Dorsolateral prefrontal cortex (tissue), 122 donors: ENCODE measurements at places on chromosomes 12 and 14. TPM values are rescaled to one million over a fixed set of nuclear protein-coding genes. Genes with fewer than 3 reads are reported as not detected.

Gene FAM90A1
- 0.69 TPM for total RNA-seq

Gene GPRC5D
- not detected for total RNA-seq

Gene KLRC2
- not detected for total RNA-seq

Gene TGFB3
- 44.5 TPM for total RNA-seq

Gene OVCH1
- total RNA-seq = 1.3 TPM

- DNase-seq = no peak
Measured at GRCh38 chr14:37437490-37437889, 157.6 kb downstream of the FOXA1 start.

DNA sequence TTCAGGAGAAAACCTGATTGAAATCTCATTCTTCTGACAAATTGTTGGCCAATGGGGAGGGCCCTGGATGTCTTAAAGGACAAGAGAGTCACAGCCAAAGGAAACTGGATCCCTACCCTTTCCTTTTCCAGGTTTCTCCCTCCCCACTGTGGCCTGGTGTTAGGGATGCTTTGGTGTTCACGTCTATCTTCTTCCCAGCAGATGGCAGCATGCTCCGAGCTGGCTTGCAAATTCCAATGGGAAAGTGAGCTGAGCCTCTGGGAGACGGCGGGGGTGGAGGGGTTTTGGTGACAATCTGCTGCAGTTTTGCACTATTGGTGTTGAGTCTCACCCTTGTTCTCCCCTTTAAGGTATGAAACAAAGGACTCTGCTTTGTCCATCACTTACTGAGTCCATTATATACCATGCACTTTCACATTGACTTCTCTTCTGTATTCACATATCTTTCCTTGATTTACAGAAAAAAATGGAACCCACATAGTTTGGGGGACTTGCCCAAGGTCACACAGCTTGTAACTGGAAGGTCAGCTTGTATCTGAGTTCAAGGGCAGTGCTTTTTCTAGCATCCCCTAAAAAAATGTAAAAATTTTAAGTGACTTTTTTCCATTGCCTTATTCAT, 39.3 kb downstream of the CCDC177 start:
- DNase-seq = peak; percentile 70

- no peak for DNase-seq
Measured at GRCh38 chr14:62759796-62760195, 285.5 kb downstream of the KCNH5 start.

Gene RNFT2
- total RNA-seq = 68.6 TPM

Gene TMEM260
- 37.7 TPM for total RNA-seq

- DNase-seq = peak; percentile 21
Measured at GRCh38 chr14:58944343-58944967, 244.0 kb upstream of the DAAM1 start.

Gene NDRG2
- total RNA-seq = 1,212 TPM

GRCh38 chr12:51749206-51749985, 99.1 kb downstream of the FIGNL2 start:
- DNase-seq = no peak

Gene FAR2
- total RNA-seq = 32.1 TPM

DNA sequence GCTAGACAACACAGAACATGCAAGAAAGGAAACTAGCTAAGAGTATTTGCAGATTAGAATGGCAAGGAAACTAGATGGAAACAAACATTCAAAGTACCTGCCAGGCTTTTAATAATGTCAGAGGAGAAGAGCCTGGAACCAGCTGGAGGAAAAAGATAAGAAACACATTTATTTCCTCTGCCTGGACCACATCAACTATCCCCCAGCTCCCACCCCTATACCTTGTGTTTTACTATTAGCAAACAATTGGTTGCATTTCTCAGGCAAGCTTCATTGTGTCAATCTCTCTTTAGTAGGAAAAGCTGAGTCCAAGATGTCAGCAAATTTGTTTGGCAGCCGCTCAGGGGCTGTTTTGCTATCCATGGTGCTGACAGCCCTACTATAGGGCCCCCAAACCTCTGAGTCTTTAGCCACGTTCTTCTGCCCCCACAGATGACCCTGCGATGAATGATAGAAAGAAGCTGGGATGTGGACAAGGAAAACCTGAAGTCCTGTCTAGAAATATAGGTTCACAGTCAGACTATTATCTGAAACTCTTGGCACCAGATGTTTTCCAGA, 11.6 kb upstream of the SYNDIG1L start:
- no peak for DNase-seq

Gene TRHDE
- 48.2 TPM for total RNA-seq

GRCh38 chr14:70748422-70748821, 60.9 kb downstream of the MAP3K9 start:
- DNase-seq = no peak

DNA sequence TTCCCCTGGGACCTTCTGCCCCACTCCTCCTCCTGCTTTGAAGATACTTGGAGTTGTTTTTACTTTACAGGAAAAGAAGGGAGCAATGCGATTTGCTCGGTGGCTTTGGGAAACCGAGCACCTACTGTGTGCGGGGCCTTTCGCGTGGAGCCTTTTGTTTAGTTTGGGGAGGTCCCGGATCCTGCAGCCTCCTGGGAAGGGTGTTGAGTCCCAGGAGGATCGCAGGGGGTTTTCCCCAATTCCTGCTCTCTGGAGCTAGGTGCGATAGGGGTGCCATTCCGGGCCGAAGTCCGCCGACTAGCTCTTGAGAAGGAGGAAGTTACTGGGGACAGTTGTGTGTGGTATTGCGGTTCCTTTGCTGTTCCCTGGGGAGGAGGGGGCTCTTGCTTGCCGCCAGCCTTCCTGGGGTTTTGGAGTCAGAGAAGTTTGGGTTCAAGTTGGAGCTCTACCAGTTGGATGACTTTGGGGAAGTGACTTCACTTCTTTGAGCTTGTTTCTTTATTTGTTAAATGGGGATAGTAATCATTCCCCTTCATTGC, 1.1 kb downstream of the BRI3BP start:
- DNase-seq = no peak

- no peak for DNase-seq
Measured at GRCh38 chr12:63164911-63165310, 13.9 kb upstream of the AVPR1A start.

GRCh38 chr14:35492569-35493014, 41.4 kb upstream of the INSM2 start:
- no peak for DNase-seq

DNA sequence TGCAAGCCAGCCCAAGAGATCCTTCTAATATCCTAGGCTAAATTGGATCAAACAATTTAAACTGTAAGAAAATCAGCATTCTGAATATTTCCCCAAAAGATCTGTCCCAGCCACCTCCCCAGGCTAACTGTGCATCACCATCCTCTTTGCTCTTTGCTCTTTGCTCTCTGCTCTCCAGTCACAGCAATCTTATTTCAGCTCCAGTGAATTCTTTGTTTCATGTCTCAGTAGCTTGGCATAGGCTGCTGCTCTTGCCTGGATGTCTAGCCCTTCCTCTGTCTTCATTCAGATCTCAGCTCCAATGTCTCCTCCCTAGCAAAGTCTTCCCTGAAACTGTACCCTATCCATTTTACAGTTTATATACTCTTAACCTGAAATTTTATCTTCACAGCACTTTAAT, 399.8 kb upstream of the USP15 start:
- DNase-seq = no peak

Gene ETFBKMT
- 4.5 TPM for total RNA-seq

Gene KRT8
- not detected for total RNA-seq
